Activated CD4-positive, alpha-beta T cell treated with anti-CD3 and anti-CD28 coated beads for 1 hour (primary cell): ENCODE measurements at places on chromosomes 6 and 20.

GRCh38 chr20:32457479-32457986 is 99.4 kb downstream of the ASXL1 start:
- no peak for DNase-seq

GRCh38 chr6:27081188-27081587 is 166.3 kb upstream of the PRSS16 start:
- no peak for DNase-seq

DNA sequence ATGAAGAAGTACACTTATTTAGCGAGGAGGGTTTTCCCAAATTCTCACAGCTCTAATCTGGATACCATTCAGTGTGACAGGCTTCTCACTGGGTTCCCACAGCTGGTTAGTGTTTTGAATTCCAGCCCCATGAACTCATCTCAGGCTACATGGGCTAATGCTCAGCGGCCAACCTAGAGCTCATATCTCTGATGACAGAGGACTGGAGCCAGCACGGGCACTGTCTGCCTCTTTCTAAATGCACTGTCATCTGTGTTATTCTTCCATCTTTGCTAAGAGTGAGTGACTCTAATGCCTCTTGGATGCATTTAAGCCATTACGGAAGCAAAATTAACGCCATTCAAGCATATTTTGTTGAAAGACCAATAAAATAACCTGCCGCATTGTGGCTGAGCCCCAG is 308.9 kb upstream of the JAG1 start:
- DNase-seq, result no peak

GRCh38 chr6:108895571-108895970 is 47.3 kb downstream of the ARMC2 start:
- DNase-seq, result no peak

DNA sequence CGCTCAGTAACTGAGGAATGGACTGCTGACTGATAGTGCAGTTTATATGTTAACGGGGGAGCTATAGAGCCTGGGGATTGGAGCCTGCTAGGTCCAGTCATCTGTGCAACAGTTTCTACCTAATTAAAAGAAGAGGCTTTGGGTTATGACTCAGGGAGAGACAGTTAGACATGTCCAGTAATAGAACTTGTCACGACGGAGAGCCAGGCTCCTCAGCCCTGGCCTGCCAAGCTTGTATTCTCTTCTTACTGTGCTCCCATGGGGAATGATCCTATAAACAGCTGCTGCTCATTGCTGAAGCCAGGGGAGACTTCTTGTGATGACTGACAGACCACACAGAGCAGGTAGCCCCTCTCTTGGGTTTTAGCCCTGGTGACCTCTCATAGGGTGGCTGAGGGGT is 69.3 kb downstream of the SYNJ2 start:
- no peak for DNase-seq

DNA sequence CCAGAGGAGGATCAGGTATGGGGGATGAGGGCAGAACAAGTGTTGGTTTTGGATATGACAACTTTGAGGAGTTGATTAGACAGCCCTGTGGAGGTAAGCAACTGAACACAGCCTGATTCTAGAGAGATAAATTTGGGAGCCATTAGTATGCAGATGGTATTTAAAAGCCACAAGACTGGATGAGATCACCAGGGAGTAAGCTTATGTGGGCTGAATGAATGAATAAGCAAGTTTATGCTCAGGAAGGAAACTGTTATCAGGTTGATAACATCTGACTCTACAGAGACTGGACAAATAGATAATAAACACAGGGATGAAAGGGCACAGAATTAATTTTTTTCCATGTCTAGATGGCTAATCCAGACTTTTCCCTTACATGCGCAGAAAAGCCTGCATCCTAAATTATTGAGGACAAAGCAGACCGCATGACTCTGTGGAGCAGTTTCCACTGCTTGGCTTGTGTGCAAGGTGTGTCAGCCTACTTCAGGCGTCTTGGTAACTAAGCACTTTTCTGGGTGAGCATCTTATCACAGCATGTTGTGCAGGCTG is 150.6 kb downstream of the GJA10 start:
- no peak for DNase-seq

- DNase-seq, result no peak
Observed at GRCh38 chr20:32240205-32240604, 32.5 kb downstream of the POFUT1 start.

- DNase-seq, result no peak
Observed at GRCh38 chr6:143158113-143158581, 97.5 kb downstream of the AIG1 start.

DNA sequence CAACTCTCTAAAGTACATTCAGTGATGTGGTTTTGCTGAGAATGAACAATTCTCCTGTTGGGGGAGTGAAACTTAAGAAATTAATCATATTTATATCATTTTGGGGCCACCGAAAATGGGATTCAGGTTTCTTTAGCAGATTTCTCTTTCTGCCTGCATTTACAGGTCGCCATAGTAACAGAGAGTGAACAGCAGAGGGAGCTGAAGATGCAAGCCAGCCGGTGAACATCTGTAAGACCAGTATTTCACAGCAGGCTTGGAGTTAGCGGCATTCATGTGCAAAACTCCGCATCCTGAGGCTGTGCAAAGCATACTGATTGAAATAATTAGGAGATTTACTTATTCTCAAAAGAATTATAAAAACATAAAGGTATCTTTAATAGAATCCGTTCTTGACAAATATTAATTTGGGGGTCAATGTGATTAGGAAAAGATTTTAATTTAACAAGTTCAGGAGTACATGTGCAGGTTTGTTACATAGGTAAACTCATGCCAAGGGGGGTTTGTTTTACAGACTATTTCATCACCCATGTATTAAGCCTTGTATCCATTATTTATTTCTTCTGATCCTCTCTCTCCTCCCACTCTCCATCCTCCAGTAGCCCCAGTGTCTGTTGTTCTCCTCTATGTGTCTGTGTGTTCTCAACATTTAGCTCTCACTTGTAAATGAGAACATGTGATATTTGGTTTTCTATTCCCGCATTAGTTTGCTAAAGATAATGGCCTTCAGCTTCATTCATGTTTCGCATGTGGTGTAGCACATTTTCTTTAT is 17.8 kb upstream of the HSF2 start:
- peak; percentile 31 for DNase-seq

DNA sequence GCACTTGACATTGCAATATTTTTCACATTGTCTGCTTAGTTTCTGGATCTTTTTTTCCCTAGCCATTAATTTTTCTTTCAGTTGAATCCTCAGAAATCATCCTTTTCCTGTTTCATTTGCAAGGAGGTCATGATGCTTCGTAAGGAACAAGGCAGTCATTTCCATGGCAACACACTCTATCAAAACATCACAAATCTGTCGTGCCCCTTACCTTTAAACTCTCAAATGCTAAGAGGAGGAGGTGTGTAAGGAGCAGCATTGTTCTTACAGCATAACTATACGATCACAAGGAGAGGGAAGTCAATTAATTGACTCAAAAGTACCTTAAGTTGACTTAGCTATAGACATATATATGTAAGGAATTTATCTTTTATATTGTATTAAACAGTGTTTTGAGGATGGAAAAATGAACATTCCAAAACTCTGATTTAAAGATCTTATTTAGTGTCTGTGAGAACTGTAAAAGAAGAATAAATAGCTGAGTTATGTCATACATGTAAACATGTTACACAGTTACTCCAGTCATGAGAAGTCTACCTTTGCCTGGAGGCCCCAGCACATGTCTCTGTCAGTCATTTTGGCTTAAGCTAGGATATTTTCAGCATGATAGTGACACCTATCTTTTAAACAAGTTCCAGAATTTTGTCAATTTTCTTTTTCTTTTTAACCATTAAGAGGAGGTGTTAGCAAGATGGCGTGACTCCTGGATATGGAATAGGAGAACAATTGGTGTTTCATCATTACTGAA is 41.6 kb downstream of the CDKAL1 start:
- DNase-seq, result no peak

DNA sequence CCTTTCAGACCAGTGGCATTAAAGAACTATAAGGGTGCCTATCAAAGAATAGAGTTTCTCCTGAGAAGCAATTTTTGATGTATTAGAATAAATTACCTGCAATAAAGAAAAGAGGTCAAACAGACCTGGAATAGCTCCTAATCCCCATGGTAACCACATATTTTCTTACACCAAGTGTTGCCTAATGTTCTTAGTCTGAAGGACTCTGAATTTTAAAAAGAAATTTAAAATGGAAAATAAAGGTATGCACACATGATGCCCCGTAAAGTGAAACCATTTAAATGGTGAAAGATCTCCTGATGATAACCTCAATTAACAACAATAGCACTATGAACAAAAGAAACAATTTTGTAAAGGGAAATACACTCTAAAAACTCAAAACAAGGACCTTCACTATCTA is 55.1 kb upstream of the LOC128125822 start:
- DNase-seq, result no peak

DNA sequence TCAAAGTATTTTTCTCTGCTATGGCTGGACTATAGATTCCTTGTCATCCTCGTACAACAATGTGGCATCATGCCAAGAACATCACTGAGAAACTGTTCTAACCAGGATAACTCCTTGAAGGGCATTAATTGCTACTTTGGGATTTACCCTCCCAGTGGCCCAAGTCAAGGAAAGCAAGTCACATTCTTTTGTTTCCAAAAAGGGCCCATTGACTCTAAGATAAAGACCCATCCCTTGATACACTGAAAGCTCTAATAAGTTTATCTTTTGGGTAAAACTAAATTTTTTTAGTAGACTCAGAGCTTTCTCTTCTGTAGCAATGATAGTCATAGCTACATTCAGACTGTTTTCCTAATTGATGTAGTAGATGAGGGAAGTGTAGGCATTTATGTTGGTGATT is at the start of gene OR2J3:
Gene OR2J3 (plus strand): TSS at position 301 of the 400 bp plus-strand sequence. CDS start 3,833 bp downstream, outside the sequence.
- no peak for DNase-seq

- DNase-seq, result no peak
Observed at GRCh38 chr6:93571346-93571745, 152.0 kb upstream of the EPHA7 start.

DNA sequence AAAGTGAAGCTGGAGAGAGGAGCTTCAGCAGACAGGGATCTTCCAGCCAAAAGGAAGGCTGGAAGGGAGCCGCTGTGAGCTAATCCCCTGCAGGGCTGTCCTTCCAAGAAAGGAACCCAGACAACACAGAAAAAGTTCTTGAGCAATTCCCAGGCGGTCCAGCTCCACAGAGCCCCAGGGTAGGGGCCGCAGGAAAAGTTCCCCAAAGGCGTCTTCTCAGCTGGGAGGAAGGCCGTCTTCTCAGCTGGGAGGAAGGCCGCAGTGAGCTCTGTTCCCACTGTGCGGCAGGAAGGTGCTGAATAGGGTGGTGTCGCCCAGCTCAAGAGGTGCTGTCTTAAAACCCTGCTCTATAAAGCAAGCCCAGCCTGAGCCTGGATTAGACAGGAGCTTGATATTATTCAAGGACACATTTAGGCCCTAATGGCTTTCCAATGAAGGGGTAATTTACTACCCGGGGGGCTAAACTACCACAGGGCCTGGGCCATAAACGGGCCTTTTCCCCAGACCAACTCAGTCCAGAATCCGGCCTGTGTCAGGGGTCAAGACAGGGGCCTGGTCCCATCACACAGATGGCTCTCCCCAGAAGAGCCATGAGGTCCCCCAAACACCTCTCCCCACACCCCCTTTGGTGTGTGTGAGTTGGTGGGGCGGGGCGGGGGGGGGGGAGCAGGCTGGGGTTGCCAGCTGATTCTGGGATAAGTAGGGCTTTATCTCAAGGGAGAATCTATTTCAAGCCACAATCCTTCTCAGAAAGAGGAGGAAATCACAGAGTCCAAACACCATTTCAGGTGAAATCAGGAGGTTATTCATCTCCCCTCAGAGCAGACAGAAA is 103.6 kb downstream of the NOL4L start:
- no peak for DNase-seq

GRCh38 chr6:3723966-3724365 is 27.5 kb downstream of the PXDC1 start:
- DNase-seq, result no peak

DNA sequence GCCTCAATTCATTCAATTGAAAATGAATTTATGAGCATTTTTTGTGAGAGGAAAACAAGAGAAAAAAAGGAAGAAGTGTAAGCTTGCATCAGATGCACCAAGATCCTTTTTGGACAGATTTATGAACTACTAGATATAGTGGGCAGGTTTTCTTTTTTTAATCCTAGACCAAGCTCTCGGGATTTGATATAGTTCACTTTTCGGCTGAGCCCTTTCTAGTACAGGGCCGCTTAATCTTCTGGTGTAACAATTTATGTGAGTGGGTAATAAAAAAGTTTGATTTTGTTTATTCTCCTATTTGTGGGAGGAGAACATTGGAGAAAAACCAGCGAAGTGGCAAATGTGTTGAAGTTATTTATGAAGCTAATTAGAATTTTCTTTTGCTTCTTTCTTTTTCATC is 538.0 kb downstream of the UTRN start:
- no peak for DNase-seq

- DNase-seq, result no peak
Observed at GRCh38 chr6:37936906-37937305, 117.4 kb downstream of the ZFAND3 start.

DNA sequence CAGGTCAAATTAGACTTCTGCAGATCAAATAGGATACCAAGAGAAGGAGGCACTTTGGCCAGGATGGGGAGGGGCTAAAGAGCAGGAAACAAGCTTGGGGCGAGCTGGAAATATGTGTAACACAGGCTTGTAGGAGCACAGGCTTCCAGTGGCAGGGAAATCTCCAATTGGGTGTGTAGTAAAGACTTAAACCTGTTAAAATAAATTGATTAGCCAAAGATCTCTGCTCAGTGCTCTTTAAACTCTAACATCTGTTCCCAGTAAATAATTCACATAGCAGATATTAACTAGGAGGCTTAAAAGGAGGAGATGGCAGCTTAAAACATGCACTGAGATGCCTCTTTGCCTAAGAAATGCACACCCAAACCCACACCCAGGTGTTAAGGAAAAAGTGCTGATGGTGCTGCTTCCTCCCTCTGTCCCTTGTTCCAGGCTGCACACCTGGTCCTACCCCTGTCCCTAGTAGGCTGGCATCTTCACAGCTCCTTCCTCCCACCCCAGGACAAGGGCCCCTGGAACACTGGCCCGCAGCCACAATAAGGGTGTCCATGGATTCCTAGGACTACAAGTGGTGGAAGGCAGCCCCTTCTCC is 93.5 kb upstream of the MLN start:
- no peak for DNase-seq

GRCh38 chr6:133610227-133610840 is 278.6 kb upstream of the TCF21 start:
- DNase-seq, result no peak

- DNase-seq, result no peak
Observed at GRCh38 chr6:64034291-64034690, 398.7 kb downstream of the PHF3 start.

GRCh38 chr6:44782892-44783291 is 395.4 kb downstream of the CDC5L start:
- no peak for DNase-seq

GRCh38 chr6:44682987-44683779 is 295.7 kb downstream of the CDC5L start:
- DNase-seq, result no peak

GRCh38 chr6:33028220-33028849 is 18.9 kb upstream of the HLA-DOA start:
- DNase-seq, result no peak
